ENCODE measurements at places on chromosomes 3 and 15. TPM values are rescaled to one million over a fixed set of nuclear protein-coding genes. Genes with fewer than 3 reads are reported as not detected.
A peak's percentile ranks its signal among the peaks of the same experiment; 100 is the strongest.

- no peak for DNase-seq
Observed at GRCh38 chr3:174532216-174532615, 326.9 kb upstream of the NAALADL2 start.

WDR49 gene
- total RNA-seq: 0.34 TPM

GRCh38 chr3:52433328-52433995 lies 11.4 kb downstream of the SEMA3G start:
- DNase-seq: no peak

GRCh38 chr15:32870240-32871033 lies 152.6 kb downstream of the GREM1 start:
- peak; percentile 94 for DNase-seq

GRCh38 chr15:62912808-62913207 lies 129.7 kb upstream of the TPM1 start:
- no peak for DNase-seq

COL8A1 gene
- total RNA-seq: 0.07 TPM

GOLGA6B gene
- 0.10 TPM for total RNA-seq

- peak; percentile 83 for DNase-seq
Observed at GRCh38 chr3:168096210-168096652, 507 bp upstream of the GOLIM4 start.

ACAN gene
- not detected for total RNA-seq

DNA sequence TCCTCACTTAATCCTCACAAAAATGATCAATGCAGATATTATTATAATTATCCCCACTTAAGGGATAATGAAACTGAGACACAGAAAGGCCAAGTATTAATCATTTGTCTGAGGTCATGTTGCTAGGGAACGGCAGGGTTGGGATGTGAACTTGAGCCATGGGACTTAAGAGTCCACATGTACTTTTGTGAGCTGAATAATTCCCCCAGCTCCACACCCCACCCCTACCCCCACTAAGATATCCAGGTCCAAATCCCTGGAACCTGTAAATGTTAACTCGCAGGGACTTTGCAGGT lies 290.5 kb upstream of the GADL1 start:
- no peak for DNase-seq

GRCh38 chr15:99212406-99212805 lies 37.0 kb downstream of the TTC23 start:
- no peak for DNase-seq

ZNF106 gene
- total RNA-seq: 28.5 TPM

AGBL1 gene
- not detected for total RNA-seq

DNA sequence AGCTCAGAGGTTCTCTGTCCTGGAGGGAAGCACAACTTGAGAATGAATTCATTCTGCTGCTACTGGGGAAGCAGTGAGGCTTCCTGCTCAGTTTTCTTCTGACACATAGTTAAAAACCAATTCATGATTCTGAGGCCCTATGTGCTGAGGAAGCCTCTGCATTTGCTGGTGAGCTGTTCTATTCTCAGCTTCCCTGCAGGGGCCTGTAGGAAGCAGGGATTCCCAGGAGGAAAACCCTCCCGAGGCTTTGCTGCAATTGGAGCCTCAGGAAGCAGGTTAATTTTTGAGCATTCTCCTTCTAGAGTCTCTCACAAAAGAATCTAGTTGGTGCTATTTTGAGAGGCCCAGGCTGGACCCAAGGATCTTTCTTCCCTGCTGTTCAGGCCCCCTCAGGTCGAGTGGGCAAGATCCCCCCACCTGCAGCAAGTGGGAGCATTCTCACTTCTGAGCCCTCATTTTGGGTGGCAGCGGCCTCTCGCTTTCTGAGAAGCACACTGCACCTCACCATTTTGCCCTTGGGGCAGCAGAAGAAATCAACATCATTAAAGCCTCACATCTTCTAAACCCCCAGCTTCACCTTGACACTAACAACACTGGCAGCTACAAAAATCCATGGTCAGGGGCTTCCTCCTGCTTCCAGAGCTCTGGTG lies 197.5 kb upstream of the TSC22D2 start:
- no peak for DNase-seq

NDUFB4 gene
- 161 TPM for total RNA-seq

GRCh38 chr15:66753687-66754377 lies 51.8 kb downstream of the SMAD6 start:
- no peak for DNase-seq

TLR9 gene
- total RNA-seq: 0.15 TPM

DNA sequence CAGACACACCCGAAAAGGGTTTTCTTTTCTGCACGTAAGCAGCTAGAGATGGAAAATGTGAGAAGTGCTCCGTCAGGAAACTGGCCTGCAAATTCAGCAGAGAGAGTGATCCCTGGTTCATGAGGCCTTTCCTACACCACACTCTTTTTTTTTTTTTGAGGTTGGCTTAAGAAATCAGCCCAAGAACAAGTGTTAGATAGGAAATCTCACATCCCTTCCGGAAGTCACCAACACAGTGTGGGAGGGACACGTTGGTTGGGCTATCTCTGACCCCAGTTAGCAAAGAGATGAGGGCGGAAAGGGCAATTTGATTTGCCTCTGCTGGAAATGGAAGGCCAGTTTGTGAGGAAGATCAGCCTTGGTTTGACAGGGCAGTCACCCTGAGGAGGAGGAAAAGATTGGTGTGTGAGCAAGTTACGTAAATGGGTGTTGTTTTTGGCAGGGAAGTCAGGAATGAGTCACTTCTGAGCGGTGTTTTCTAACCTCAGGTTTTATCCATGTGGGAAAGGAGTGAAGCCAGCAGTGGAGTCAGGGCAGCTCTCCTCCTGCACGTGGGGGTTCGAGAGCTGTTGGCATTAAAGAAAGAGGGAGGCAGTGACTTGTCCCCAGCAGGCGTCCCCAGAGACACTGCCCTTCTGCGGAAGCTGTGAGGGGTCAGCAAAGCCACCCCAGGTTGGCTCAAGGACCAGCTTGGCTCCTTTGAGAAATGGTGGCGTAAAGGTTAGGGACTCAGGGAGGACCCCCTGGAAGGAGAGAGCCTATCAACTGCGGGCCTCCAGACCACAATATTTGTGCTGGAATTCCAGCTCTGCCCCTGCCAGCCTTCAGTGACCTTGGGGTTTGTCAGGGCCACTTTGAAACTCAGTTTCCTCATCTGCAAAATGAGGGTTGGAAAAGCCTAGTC lies 237.6 kb upstream of the BHLHE40 start:
- DNase-seq: peak; percentile 83

DNA sequence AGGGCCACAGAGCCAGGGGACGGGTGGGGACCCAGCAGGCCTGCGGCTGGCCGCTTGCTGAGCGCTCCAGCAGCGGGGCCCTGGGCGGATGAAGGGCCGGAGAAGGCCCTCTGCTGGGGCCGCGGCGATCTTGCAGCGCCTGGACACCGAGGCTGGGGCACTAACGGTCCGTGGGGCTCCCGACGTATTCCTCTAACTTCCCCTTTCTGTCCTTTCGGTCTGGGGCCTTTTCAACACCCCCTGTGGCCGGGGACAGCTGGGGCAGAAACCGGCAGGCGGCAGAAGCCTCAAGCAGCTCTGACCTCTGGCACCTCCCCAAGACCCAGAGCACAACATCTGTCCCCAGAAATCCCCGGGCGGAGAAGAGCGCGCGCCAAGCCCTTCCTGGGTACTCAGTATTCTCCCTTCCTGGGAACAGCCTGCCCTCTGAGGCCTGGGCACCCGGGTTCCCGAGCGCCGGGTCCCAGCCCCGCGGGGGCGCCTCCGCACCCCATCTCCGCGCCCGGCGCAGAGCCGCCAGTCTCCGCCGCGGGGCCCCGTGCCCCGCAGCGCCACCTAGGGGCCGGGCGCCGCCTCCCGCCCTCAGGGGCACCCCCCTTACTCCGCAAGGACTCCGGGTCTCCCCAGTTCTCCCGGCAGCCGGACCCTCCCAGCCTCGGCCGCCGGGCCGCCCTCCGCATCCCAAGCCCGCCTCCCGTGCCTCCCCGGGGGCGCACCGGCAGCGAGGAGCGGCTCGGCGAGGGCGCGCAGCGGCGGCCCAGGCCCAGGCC lies 582 bp upstream of the SLCO3A1 start:
- no peak for DNase-seq

DNA sequence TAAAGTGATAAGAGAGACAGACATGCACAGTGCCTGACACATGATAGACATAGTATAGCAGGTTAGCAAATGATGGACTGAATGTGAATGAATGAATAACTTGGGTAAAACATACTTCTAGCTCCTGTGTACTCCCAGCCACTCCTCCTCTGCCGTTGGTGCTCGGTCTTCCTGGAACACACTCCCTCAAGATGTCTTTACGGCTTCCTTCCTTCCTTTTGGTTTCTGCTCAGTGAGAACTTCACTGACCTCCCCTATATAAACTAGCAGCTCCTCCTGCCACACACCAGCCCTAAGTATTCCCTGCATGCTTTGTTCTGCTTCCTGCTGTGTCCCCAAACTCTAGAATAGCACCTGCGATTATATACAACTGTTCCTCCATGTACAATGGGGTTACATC lies 50.2 kb downstream of the RAD54L2 start:
- DNase-seq: no peak

DNA sequence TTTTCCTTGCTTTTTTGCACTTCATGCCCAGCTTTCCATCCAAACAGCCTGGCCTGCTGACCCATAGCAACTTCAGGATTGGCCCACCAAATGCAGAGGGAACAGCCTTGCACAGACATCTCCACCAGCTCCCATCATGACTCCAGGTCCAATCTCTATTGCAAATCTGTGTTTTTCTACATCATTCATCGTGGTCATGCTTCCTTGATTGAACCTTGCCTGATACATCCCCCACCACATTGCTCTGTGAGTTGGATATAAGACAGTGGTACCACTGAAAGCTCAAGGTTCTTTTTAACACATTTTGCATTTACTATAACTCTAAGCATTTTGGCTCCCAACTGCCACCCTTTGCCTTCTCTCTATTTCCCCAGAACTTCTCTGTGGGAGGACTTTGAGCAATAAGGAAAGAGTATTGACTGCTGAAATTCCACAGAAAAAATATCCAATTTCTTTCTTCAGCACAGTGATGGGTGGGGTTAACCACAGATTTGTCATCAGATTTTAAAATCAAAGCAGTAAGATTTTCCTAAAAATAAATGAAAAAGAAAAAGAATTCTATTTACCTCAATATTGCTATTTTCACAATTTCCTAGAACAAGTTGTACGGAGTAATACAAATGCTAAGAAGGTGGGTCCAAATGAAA lies 114.6 kb upstream of the GALNT15 start:
- DNase-seq: peak; percentile 19

DNA sequence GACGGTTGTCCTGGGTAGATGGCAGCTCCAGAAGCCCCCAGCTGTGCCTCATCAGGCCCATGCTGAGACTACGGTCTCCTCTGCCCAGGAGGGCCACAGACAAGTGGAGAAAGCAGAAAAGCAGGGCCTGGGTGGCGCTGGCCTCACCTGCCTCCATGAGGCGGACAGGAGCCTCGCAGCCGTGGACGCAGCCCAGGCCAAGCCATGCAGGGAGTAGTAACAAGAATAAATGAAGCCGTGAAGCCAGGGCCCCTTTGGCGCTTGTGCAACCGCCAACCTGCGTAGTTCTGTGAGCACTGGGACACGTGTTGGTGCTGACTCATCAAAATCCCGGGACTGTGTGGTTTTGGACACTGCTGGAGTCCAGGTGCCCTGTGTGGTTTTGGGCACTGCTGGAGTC lies 12.3 kb upstream of the MUC4 start:
- DNase-seq: no peak

DNA sequence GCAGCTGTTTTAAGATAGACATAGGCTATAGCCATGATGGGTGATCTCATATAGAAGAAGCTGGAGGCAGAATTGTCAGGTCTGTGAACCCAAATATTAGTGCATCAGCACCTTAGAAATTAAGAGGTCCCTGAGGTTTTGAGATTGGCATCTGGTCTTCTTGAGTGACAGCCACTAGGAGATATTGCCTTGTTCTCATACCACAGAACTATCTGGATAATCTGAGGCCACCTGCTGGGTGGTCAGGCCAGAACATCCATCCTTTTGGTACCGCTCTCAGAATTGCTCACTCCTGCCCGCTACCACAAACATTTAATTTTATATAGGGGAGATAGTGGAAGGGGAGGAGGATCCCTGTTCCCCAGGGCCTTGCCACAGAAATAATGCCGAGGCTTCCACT lies 210.6 kb upstream of the ZPLD1 start:
- no peak for DNase-seq

AGTR1 gene
- total RNA-seq: not detected

TGM4 gene
- total RNA-seq: not detected

SCAMP5 gene
- total RNA-seq: 6.2 TPM

HRG gene
- 0.42 TPM for total RNA-seq

- no peak for DNase-seq
Observed at GRCh38 chr3:186798239-186798874, 7.9 kb downstream of the RFC4 start.

DNA sequence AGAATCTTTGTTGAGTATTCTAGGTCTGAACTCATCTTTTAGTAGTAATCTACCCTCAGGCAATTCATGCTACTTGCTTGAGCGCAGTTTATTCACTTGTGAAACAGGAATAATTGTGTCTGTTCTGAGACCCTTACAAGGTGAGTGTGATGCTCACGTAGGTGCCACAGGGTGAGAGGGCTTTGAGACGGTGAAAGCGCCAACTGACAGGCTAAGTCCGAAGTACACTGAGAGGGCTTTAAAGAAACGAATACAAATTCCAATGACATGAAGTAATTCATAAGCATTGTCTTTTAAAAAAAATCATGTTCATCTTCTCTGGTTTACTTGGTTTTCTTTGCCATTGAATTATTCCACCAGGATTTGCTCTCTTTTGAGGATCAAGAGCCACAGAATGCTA lies 393.7 kb upstream of the RGMA start:
- no peak for DNase-seq

DAZL gene
- total RNA-seq: not detected

GOLGA8S gene
- 0.15 TPM for total RNA-seq

C3orf22 gene
- not detected for total RNA-seq

MESP2 gene
- total RNA-seq: 0.20 TPM

- DNase-seq: no peak
Observed at GRCh38 chr3:71580636-71581456, 2.7 kb downstream of the FOXP1 start.

GRCh38 chr3:117790235-117790987 lies 1080.8 kb downstream of the TUSC7 start:
- no peak for DNase-seq

DNA sequence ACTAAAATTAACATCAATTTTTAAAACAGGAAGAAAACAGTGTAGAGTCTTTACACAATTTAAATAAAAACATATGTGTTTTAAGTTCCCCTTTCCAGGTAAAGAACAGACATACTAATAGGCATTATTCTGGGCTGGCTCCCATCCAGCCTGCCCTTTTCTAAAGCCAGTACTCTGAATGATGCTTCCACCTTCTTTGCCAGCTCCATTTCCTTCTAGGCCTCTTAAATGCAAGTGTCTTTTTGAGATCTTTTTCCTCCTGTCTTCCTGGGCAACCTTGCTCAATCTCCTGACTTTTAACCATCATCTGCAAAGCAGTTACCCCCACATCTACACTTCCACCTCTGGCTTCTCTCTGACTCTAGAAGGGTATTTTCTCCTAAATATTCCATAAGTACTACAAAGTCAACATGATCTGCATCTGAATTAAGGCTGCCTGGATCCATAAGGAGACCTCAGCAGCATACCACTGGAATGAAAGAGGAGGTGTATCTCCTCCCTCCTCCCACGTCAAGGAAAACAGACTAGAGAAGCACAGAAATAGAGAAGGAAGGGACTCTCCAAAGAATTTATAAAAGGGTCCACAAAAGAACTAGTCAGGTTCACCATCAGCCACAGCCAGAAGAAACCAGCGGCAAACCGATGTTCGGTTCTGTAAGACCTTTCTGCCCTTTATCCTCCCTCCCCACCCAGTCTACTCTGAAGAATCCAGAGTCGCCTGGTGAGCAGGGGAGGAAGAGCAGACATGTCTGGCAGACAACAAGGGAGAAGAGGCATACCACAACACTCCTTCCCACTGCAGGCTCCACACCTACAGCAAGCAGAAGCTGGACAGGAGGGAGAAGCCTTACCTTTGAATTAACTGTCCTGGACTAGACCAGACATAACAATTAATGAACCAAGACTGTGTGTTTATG lies 47.1 kb downstream of the GOLIM4 start:
- DNase-seq: no peak

CLDND1 gene
- 472 TPM for total RNA-seq

FGF7 gene
- total RNA-seq: 0.49 TPM

Measured in HCT116 (cell line).